ENCODE measurements at places on chromosomes 12 and 14. TPM values are rescaled to one million over a fixed set of nuclear protein-coding genes. Genes with fewer than 3 reads are reported as not detected.

Gene TAS2R46
- polyA plus RNA-seq = 0.49 TPM

Gene TAS2R42
- not detected for polyA plus RNA-seq

Gene HNF1A
- 0.10 TPM for polyA plus RNA-seq

Gene KRT78
- not detected for polyA plus RNA-seq

Gene C2CD5
- 23.2 TPM for polyA plus RNA-seq

Gene TAC3
- 35.1 TPM for polyA plus RNA-seq

Gene PGF
- 2.9 TPM for polyA plus RNA-seq

Gene IL23A
- 8.0 TPM for polyA plus RNA-seq

Gene STAC3
- 0.48 TPM for polyA plus RNA-seq

Gene FOXN4
- 0.43 TPM for polyA plus RNA-seq
